ENCODE measurements at places on chromosomes 16 and 17. TPM values are rescaled to one million over a fixed set of nuclear protein-coding genes. Genes with fewer than 3 reads are reported as not detected.

DNA sequence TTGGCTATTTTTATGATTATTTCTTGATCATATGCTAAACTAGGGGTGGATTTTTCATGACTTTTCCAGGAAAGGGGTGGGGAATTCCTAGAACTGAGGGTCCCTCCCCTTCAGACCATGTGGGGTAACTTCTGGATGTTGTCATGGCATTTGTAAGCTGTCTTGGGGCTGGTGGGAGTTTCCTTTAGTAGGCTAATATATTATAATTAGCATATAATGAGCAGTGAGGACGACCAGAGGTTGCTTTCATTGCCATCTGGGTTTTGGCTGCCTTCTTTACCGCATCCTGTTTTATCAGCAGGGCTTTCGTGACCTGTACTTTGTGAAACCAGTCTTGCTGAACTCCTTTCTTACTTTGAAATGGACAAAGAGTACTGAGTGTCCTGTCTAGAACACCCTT is 40.4 kb upstream of the ABCA5 start:
- DNase-seq = no peak

- no peak for DNase-seq
These were observed 3.1 kb upstream of the SLC13A2 start for GRCh38 chr17:28470266-28470913.

DNA sequence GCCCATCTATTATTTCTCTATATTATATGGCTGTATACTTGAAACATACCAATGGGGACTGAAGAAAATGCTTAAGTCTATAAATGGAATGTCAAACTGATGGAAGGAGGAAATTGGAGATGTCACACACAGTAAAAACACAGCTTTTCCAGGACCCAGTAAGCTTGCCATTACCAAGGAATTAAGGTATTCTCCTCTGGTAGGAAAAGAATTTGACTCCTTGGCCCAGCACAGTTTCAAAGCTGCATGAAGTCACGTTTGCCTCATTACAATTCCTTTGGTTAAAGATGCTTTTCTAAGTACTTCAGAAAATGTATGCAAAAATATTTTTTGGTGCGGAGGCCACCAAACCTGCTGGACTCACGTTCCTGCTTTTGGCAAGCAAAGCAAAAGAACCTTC is 48.5 kb downstream of the CDH13 start:
- no peak for DNase-seq

OTOP2 gene
- total RNA-seq = not detected
